Effector CD8-positive, alpha-beta T cell (primary cell): ENCODE measurements at places on chromosomes 6 and 20.

- DNase-seq = no peak
Observed at GRCh38 chr6:145761584-145761983, 26.3 kb upstream of the EPM2A start.

GRCh38 chr20:38212806-38213606, 47.5 kb downstream of the KIAA1755 start:
- DNase-seq = no peak

- DNase-seq = no peak
Observed at GRCh38 chr20:63145156-63145555, 70.8 kb downstream of the YTHDF1 start.

- no peak for DNase-seq
Observed at GRCh38 chr6:155313602-155314091, 637 bp downstream of the TFB1M start.

DNA sequence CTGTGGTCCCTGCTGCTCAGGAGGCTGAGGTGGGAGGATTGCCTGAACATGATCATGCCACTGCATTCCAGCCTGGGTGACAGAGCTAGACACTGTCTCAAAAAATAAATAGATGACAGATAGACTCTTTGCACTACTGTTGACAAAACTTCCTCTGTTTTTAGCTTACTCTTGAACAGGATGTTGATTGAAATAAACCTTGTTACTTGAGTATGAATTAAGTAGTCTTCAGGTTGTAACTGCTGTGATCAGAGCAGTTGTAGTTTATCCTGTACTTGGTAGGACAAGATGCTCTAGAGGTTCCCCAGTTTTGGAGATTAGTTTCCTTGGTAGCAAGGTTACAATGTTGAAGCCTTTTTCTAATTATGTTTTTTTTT, 1.5 kb downstream of the GTF3C6 start:
- DNase-seq = no peak

- DNase-seq = no peak
Observed at GRCh38 chr6:148779142-148779562, 32.3 kb downstream of the UST start.

GRCh38 chr20:24147479-24147878, 158.9 kb upstream of the GGTLC1 start:
- no peak for DNase-seq

DNA sequence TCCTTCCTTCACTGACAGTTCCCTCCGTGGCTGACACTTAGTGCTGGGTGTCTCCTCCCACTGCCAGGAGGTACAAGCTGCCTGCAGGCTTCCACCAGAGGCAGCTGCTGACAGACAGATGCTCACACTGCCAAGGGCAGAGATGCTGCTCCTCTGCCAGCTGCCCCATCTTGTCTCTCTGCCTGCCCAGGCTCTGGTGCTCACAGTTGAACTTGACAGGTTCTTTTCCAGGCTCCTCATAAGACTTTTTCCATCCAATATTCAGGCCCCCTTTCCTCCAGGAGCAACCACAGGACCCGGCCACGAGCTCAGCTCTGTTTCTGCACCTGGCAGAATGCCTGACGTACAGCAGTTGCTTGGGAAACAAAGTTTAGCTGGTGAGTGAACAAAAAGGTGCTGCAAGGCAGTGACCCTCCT, 79.8 kb downstream of the PSMB1 start:
- DNase-seq = no peak

GRCh38 chr6:36362551-36363370, 24.7 kb downstream of the ETV7 start:
- DNase-seq = no peak

DNA sequence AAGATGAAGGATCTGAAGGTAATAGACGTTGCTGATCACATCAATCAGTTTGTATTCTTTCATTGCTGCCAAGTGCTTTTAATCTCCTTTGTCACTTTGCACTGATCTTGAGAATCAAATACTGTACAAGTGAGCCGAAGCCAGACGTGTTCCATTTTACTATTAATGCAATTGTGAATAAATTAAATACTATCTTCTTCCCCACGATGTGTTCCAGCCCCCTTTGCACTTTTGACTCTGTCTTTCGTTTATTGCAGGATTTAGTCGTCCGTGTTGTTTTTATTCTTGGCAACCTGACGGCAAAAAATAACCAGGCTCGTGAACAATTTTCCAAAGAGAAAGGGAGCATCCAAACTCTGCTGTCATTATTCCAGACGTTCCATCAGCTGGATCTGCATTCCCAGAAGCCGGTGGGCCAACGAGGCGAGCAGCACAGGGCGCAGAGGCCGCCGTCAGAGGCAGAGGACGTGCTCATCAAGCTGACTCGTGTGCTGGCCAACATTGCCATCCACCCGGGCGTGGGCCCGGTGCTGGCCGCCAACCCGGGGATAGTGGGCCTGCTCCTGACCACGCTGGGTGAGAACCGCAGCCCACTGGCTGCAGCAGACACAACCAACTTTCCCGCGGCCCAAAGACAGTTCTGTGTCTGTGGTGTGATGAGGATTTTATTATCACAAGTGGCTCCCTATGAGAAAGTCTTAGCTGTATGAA, 104.7 kb downstream of the ARMC2 start:
- no peak for DNase-seq

DNA sequence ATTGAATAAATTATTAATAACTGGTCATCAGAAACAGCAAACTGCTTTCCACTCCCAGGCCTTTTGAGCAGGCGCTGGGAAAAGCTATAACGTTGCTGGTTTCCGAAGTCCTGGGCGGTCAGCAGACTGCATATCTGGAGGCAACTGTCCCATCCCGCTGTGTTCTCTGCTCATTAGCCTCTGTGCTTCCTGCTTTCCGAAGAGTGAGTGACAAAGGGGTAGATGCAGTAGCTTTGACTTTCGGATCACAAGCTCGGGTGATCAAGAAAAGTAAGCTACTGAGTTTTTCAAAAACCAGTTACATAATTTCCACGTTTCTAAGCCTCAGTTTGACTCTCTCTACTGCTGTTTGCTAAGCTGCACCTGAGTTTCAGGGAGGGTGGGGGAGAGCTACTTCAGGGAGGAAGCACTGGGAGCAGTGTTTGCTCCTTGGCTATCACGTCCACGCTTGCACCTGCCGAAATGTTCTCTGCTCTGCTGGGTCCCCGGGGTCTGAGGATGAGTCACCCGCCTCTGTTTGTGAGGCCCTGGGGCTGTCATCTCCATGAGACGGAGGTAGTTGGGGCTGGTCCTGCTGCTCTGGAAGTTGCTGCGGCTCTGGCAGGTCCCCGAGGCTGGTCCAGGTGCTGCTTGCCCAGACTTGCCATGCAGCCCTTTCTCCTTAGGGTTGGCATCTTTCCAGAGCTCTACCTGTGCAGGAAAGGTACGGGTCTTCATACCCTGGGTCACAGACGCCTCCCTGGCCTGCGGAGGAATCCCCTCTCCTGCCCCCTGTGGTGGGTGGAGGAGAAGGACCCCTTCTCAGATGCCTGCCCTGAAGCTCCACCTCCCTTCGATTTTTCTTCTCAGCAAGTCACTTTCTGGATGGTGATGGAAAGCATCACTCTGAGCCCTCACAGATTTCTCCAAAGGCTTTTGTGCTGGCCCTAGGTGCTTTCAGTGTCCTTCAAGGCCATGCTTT, 220.0 kb downstream of the QKI start:
- DNase-seq = no peak

GRCh38 chr20:32685541-32686529, 12.1 kb upstream of the C20orf203 start:
- no peak for DNase-seq

GRCh38 chr20:951384-952169, 35.4 kb upstream of the ANGPT4 start:
- DNase-seq = no peak

- no peak for DNase-seq
Observed at GRCh38 chr6:168599769-168600330, 158.9 kb downstream of the SMOC2 start.

- no peak for DNase-seq
Observed at GRCh38 chr6:117906507-117906957, 532 bp upstream of the SLC35F1 start.

GRCh38 chr20:2603816-2604505, 48.5 kb upstream of the NOP56 start:
- DNase-seq = no peak

- no peak for DNase-seq
Observed at GRCh38 chr20:5188736-5189135, 61.9 kb downstream of the CDS2 start.

GRCh38 chr20:58991715-58992114, 10.7 kb downstream of the NELFCD start:
- no peak for DNase-seq

DNA sequence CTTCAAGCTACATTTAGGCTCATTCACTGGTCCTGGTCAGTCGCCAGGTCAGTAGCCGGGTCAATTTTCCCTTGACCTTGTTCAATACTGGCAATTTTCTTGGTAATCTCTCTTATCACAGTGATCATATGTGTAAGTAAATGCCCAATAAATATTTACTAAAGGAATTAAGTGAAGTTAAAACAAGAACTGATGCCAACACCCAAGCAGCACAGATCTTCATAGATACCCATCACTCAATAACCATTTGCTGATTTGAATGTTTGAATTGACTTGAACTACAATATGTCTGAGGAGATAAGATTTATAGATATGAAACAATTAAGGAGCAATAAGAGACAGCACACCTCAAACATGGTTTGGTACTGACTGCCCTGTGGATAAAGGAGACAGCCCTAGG, 100.8 kb upstream of the PREP start:
- no peak for DNase-seq

GRCh38 chr20:53839423-53840176, 230.8 kb downstream of the BCAS1 start:
- peak; percentile 10 for DNase-seq

- DNase-seq = no peak
Observed at GRCh38 chr6:116667623-116668022, 943 bp downstream of the ZUP1 start.

GRCh38 chr20:6074145-6074561, 20.3 kb upstream of the LRRN4 start:
- no peak for DNase-seq

DNA sequence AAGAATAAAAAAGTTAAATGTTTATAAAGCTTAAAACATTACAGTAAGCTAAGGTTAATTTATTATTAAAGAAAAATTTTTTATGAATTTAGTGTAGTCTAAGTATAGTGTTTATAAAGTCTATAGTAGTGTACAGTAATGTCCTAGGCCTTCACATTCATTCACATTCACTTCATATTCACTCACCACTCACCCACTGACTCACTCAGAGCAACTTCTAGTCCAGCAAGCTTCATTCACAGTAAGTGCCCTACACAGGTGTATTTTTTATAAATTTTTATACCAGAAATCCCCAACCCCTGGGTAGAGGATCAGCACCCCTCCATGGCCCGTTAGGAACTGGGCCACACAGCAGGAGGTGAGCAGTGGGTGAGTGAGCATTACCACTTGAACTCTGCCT, 24.3 kb upstream of the ADGRF1 start:
- DNase-seq = no peak

GRCh38 chr6:33633462-33634158, 12.5 kb downstream of the ITPR3 start:
- DNase-seq = peak; percentile 39
